ENCODE measurements at places on chromosomes 2 and 18.

- DNase-seq: no peak
Measured at GRCh38 chr2:54403512-54404238, 52.5 kb upstream of the SPTBN1 start.

- no peak for DNase-seq
Measured at GRCh38 chr2:186610785-186611184, 20.9 kb downstream of the ITGAV start.

DNA sequence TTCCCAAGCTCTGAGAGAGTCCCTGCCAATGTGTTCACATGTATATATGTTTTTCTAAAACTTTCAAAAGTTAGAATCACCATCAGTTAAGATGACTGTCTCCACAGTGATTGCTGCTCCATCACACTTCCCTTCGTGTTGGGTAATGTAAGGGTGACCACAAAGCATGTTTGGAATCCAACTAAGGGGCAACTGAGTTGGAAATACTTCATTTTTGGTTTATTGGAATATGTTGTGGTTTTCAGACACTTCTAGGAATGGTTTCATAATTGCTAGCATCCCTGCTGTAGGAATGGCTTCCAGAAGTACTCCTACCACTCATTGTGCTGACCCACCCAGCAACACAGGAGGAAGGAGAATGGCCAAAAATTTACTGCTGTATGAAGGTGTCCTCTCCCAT lies 212.5 kb upstream of the GULP1 start:
- no peak for DNase-seq

DNA sequence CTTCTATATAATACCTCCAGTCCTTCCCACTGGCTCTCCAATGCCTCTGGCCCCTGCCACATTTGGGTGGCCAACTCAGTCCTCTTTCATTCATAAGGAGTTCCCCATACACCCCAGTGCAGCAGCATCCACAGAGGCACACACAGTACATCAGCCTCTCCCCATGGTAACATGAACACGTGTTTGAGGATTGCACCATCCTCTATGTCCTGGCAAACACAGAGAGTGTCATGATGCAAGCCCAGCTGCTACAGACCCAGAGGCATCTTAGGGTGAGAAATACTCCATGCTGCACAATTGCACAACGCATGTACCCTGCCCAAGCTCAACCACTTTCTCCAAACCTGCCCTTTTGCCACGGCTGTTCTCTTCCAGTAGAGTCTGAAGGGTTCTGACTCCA lies 11.5 kb downstream of the IGFBP5 start:
- no peak for DNase-seq

GRCh38 chr2:37635504-37636380 lies 35.7 kb downstream of the CDC42EP3 start:
- peak; percentile 53 for DNase-seq

GRCh38 chr2:213751446-213751845 lies 467.2 kb downstream of the SPAG16 start:
- DNase-seq: no peak

DNA sequence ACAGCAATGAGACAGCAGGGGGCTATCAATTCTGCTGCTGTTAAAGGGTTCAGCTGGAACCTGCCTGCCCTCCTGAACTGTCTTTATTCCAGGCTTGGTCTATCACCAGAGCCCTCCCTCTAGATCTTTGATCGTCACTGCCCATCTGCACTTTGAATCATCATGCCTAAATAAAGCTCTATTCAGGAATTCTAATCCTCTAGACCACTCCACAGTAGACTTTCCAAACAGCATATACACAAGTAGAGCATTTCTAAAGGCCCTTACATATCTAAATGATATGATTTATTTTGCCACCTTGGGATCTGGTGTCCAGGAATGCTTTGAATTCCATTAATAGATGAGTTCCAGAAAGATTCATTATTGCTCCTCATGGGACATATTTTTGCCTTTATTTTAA lies 542.1 kb upstream of the SYT4 start:
- DNase-seq: no peak

DNA sequence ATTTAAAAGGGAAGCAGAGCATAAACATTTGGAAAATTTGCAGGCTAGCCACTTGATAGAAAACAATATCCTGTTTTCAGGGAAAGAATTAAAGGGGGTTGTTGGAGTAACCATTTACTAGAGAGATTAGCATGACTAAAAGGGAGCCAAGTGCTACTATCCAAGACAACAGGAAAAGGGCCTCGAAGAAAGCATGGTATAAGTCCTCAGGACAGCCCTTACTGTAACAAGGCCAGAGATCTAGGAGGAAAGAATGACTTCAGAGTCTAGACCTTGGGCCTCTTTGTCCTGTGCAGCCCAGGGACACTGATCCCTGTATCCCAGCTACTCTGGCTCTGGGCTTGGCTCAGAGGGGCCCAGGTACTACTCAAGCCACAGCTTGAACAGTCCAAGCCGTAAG lies 16.6 kb downstream of the TPO start:
- no peak for DNase-seq

DNA sequence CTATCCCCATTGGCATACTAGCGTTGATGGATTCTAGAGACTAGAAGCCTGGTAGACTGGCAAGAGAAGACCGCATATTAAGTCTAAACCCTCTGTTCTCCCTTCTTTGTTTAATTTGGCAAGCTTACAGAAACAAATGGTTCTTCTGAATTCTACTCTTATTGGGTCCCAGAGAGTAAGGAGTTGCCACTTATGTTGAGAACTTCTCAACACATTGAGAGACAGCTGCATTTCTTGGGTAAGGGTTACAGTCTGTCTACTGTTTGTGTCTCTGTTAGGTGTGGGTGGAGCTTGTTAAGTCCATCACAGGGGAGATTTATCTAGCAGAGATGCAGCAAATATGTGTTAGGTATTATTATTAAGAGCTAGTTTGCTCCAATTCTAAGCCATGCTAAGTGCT lies 435.8 kb upstream of the MEIS1 start:
- no peak for DNase-seq

- DNase-seq: no peak
Measured at GRCh38 chr2:65383541-65384488, 48.6 kb downstream of the SPRED2 start.

DNA sequence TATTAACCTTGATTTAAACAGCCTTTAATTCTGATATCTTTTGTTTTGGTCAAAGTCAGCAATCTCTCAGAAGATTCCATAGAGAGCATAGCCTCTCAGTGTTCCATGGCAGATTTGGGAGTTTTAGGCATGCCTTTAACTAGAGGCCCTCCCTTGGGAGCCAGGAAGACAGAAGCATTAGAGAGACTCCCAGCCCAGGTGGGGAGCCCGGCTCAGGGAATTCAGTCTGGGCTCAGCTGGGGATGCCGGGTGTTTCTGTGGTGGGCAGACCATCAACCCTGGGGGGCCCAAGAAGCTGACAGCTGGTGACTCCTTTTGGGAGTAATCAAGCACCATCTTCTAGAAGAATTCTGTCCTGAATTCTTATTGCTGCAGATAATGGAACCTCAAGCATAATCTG lies 99.7 kb upstream of the CELF4 start:
- no peak for DNase-seq

DNA sequence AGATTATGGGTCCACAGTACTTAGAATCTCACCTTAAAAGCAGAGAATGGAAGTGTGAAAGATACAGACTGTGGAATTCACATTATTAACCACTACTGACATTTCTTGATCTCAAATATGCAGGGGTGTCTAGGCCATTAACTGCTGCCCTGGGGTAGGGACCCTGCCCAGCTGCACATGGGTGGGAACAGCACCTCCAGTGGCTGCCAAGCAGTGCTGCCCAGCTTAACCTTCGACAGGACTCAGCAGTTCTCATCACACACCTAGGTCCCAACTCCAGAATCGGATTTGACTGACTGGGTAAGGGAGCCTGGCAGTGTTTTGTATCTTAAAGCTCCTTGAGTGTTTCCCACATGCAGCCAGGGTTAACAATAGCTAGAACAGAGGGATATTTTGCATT lies 14.9 kb downstream of the ERFE start:
- DNase-seq: no peak

GRCh38 chr2:24123922-24124580 lies 782 bp downstream of the FAM228B start:
- DNase-seq: no peak

- no peak for DNase-seq
Measured at GRCh38 chr2:122758967-122759366, 1003.5 kb downstream of the TSN start.

GRCh38 chr2:16653083-16653375 lies 12.6 kb downstream of the CYRIA start:
- no peak for DNase-seq

GRCh38 chr2:21037671-21038108 lies 6.2 kb downstream of the APOB start:
- no peak for DNase-seq
